Activated naive CD8-positive, alpha-beta T cell treated with anti-CD3 and anti-CD28 coated beads, Interleukin-2, amount 10 ng/mL, durations not matched to agents 7 days and 5 days (primary cell): ENCODE measurements at places on chromosomes 2 and 18.

DNA sequence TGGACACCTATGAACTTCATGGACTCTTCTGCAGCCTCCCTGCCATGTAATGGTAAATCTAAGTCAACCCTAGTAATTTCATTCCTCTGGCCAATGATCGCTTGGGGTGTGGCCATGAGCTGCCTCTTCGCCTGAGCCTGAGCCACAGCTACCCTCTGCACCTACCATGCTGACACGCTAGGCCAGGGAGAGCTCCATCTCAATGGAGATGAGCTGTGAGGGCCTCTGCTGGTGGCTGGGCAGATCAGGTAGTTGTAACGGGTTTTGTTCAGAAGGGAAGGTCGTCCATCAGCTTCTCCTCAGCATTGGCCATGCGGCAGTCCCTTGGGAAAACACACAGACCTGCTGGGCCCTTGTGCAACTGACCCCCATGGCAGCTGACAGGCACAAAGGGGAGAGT lies 24.4 kb downstream of the MPHOSPH10 start:
- no peak for DNase-seq

- no peak for DNase-seq
Measured at GRCh38 chr2:216804357-216805350, 55.2 kb downstream of the TNP1 start.

- no peak for DNase-seq
Measured at GRCh38 chr2:97731274-97732020, 18.1 kb downstream of the ZAP70 start.

DNA sequence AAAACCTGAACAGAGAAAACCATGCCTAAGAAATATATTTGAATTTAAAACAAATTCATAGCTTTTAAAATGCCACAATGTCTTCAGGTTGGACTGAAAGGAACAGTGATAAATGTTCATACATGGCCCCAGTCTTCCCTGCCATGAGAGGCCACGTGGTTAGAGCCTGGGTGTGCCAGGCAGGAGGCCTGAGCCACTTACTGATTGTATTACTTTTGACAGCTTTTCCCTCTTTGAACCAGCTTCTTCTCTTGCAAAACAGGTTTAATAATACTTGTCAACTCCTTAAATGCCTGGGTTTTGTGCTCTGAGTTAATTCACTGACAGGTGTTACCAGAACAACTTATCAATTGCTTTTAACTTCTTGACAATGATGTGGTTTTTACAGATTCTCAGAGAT lies 27.0 kb downstream of the RBKS start:
- DNase-seq = no peak

DNA sequence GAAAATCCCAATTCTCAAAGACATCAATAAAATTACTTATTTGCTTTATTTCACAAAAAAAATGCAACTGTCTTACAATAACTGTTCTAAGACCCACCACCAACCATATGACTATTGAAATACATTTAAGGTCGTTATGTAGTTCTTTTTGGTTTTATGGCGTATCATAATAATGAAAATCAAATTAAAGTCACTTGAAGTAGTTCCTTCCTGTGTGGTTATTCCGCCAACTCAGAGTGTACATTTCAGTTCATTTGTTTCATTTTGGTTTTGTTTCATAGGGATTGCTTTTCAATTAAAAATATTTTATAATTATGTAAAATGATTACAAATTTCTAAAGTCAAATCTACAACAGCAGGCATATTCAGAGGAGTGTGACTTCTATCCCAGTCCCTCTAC lies 45.9 kb upstream of the AAK1 start:
- DNase-seq = no peak

DNA sequence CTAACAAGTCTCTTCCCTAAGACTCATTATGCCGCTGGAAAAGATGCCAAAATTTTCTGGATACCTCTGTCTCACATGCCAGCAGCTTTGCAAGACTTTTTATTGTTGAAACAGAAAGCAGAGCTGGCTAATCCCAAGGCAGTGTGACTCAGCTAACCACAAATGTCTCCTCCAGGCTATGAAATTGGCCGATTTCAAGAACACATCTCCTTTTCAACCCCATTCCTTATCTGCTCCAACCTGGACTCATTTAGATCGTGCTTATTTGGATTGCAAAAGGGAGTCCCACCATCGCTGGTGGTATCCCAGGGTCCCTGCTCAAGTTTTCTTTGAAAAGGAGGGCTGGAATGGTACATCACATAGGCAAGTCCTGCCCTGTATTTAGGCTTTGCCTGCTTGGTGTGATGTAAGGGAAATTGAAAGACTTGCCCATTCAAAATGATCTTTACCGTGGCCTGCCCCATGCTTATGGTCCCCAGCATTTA lies 26.3 kb downstream of the DHRS9 start:
- no peak for DNase-seq

- DNase-seq = no peak
Measured at GRCh38 chr18:21391074-21391673, 149.1 kb downstream of the GREB1L start.

GRCh38 chr2:135182190-135182589 lies 130.1 kb downstream of the RAB3GAP1 start:
- no peak for DNase-seq
